ENCODE measurements at places on chromosomes 11 and 22. TPM values are rescaled to one million over a fixed set of nuclear protein-coding genes. Genes with fewer than 3 reads are reported as not detected.

The PIWIL4 gene
- total RNA-seq = 0.52 TPM

The UPB1 gene
- total RNA-seq = not detected

The CSF2RB gene
- total RNA-seq = not detected

The OR5B21 gene
- not detected for total RNA-seq

The ACR gene
- not detected for total RNA-seq

DNA sequence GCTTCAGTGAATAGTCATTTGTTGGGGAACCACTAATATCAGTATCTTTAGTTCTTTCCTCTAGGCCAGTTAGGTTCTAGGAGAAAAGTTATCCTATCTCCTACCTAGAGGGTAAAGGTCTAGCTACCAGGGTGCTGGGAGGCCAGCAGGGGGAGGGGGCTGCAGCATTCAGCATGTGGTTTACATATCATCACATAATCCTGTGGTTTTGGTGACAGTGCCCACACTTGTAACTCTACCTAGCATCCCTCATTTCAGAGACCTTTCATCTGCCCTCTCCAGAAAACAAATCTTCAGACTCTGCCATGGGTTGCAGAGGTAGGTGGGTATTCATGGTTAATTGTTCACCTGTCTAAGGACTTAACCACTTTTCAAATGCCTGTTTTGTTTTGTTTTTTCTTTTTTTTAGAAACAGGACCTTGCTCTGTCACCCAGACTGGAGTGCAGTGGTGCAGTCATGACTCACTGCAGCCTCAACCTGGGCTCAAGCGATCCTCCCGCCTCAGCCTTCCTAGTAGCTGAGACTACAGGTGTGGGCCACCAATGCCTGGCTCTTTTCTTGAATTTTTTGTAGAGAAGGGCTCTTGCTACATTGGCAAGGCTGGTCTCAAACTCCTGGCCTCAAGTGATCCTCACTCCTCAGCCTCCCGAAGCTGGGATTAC, 146.8 kb downstream of the ENTHD1 start:
- DNase-seq = no peak

- no peak for DNase-seq
Observed at GRCh38 chr11:3003396-3004231, 11.5 kb upstream of the NAP1L4 start.

- peak; percentile 62 for DNase-seq
Observed at GRCh38 chr11:126007238-126007637, 55.4 kb downstream of the CDON start.

DNA sequence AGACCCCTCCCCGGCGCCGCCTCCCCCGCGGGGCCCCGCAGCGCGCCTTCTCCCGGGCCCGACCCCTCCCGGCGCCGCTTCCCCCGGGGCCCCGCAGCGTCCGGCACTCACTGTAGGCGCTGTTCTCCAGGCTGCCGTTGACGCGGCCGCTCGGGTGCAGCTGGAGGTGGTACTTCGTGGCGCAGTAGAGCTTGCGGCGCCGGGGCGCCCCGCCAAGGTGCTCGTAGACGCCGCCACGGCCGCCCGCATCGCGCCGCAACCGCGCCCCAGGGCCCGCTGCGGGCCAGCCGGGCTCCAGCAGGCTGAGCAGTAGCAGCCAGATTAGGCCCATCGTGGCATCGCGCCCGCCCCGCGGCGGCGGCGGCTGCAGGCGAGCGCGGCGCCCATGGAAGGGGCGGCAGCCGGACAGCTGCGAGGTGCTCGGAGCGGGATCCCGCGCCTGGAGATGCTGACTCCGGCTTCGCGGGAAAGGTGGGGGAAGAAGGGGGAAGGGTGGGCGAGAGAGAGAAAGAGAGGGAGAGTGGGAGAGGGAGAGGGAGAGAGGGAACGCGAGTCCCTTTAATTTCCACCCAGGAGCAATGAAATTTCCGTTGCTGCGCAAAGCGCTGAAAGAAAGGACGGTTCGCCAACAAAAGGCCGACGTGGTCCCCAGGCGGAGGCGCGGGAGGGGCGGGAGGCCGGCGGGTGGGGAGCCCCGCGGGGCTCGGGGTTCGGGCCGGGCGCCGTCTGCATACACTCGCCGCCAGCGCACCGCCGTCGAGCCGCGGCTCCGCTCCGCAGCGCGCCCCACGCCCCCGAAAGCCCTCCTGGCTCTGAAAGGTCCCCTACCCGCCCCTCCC, at the start of gene FGF3:
TSS of gene FGF3 (minus strand) at position 814 of the 839 bp plus-strand sequence. CDS start at position 331, 483 bp downstream.
- DNase-seq = no peak

GRCh38 chr11:88618327-88619070, 281.0 kb upstream of the CTSC start:
- no peak for DNase-seq

GRCh38 chr22:32261306-32261705, 6.2 kb upstream of the SLC5A4 start:
- no peak for DNase-seq

GRCh38 chr22:23691748-23692423, 1.1 kb downstream of the RGL4 start:
- DNase-seq = no peak

GRCh38 chr11:45921561-45922424, 663 bp upstream of the LARGE2 start:
- DNase-seq = no peak
